Panc1 (cell line): ENCODE measurements at places on chromosomes 6 and 20.

DNA sequence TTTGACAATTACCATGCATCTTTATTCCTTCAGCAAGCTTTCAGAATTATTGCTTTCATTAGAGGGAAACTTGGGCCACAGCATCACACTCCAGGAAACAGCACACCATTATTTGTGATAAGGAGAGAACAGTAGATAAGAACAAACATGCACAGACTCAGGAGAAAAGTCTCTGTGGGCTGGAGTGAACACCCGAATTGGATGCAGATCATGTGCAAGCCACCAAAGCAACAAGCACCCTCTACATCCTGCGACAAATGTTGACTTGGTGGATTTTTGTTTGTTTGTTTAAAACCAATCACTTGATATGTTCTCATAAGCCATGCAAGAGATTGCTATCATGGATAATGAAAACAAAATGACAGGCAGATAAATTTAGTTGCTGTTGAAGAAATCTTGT lies 67.7 kb upstream of the ZFP64 start:
- no peak for DNase-seq

DNA sequence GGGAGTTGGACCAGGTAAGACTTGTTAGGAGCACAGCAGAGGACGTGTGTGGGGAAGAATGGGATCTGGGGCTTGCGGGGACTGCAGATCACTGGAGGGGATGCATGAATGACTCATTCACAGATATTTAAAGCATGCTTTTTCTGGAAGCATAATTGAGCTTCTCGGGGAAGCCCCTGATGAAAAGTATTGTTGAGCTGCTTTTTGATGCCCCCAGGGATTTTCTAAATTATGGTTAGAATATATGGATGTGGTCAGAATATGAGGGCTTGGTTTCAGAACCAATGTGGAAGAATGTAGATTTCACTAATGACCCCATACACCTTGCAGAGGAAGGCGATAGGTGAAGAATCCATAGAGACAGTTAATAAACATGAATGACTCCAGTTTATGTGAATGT lies 36.1 kb downstream of the GMPR start:
- DNase-seq: no peak

GRCh38 chr6:55669028-55669427 lies 90.0 kb upstream of the HMGCLL1 start:
- no peak for DNase-seq

- no peak for DNase-seq
Measured at GRCh38 chr6:2552526-2553154, 198.1 kb downstream of the MYLK4 start.

DNA sequence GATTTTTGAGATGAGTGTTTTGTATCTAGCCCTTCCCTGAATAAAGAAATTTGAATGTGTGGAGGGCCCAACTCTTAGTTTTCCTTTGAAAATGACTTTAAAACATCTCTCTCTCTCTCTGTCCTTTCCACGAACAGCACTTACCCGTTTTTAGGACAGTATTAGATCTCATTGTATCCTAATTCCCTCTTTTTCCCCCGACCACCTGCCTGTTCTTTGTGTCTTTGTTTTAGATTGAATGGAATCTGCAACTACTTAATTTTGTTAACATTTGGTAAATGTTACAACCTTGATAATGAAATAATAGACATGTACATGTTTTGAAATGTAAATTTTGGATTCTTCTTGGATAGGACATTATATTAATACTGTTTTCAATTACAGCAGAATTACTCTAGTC lies 3.1 kb downstream of the DSP start:
- no peak for DNase-seq

- no peak for DNase-seq
Measured at GRCh38 chr20:54366669-54367344, 108.6 kb upstream of the DOK5 start.

- peak; percentile 60 for DNase-seq
Measured at GRCh38 chr20:19828232-19828631, 70.2 kb downstream of the RIN2 start.

GRCh38 chr6:15061908-15062515 lies 183.9 kb upstream of the JARID2 start:
- DNase-seq: no peak

- no peak for DNase-seq
Measured at GRCh38 chr6:132341646-132342045, 59.6 kb downstream of the MOXD1 start.

GRCh38 chr6:2524090-2524489 lies 226.6 kb downstream of the MYLK4 start:
- DNase-seq: no peak

DNA sequence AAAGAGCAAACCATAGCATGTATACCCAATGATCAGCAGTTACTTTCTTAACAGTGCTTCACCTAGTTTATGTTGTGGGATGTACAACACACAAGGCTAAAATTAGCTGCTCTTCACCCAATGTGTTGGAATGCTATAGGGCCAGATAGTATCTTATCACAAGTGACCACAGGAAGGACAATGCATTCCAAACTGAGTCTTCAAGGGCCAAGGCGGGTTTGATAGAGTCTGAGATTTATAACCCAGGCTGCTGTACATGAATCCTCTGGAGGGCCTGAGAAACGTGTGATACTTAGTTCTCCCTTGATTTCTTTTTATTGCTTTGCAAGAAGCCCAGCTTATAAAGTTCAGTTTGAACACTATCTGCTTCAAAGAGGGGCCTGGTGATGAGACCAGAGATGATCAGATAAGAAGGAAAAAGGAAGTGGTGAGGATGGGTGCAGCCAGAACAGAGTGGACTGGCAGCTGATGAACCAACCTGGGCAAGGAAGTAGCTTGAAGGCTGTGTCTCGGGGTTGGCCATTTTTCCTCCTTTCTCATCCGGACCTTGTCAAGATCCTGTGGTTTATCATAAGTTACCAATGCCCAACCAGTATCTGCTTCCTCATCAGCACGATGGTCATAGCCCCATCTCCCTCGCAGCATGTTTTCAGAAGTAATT lies 62.2 kb upstream of the BMP2 start:
- no peak for DNase-seq

DNA sequence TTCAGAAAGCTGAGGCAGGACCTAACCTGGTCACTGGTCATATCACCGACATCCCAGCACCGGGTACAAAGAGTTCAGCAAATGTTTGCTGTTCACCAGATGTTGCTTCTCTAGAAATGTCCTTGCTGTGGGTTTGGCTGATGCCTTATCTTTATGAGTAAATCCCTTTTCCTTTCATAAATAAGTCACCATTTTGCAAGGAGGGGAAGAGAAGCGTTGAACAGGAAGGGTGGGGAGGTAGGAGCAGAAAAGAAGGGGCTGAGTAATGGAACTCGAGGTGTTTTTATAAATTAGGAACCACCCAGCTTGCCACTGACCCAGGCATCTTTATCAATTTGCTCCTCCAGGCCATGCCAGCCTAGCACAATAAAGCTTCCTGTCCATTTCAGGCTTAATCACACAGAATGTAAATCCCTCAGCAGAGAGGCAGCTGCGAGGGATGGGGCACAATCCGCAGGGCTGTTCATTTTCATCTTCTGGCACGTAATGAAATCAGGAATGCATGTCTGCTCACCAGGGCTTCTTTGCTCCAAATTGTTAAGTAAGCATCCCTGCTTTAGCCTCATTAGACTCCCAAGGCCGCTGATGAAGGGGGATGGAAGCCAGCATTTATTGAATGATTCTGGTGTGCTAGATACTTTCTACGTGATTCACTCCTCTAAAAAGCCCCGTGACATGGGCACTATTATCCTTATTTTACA lies 371.9 kb upstream of the CHD6 start:
- no peak for DNase-seq

GRCh38 chr6:165671222-165671768 lies 8.3 kb upstream of the PDE10A start:
- DNase-seq: no peak

DNA sequence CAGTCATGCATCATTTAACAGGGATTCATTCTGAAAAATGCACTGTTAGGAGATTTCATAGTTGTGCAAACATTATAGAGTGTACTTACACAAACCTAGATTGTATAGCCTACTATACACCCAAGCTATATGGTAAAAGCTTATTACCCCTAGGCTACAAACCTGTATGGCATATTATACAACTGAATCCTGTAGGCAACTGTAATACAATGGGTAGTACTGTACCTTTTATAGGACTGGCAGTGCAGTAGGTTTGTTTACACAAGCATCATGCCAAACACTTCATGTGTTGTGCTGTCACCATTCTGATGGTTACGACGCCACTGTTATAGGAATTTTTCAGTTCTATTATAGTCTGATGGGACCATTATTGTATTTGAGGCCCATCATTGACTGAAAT lies 39.3 kb upstream of the KHDC1 start:
- DNase-seq: no peak

- DNase-seq: no peak
Measured at GRCh38 chr20:35293303-35294292, 1.4 kb upstream of the FAM83C start.

GRCh38 chr6:109466212-109466923 lies 10.8 kb upstream of the MICAL1 start:
- DNase-seq: no peak

DNA sequence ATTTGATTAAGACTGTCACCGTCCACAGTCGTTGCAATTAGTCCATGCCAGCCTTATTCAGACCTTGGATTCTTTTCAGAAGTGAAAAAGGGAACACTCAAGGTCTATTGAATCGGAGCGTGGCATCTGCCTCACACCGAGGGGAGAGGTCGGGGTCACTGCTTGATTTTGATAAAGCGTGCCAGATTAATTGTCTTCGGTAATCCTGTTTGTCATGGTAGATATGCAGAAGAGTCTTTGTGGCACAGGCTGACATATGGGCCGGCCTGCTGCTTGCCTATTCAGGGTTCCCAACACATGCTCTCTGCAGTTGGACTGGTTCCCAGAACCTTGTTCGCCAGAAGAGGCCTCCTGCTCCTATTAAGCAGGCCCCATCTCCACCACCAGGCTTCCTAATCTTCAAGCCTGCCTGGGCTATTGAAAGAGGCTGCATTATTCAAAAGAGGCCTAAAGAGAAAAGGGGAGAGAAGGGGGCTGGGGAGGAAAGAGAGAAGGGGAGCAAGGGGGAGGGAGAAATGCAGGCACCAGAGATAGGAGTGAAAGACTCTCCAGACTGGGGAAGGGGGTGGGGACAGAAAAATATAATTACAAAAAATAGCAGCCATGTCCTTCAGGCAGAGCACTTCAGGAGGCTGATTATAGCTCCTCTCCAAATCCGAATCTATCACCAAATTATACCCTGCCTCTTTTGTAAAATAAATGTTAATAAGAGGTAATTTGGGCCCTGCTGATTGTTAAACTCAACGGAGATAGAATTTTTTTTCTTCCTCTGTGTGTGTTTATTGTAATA lies 611.3 kb downstream of the HDGFL1 start:
- no peak for DNase-seq

GRCh38 chr6:168841609-168842278 lies 400.8 kb downstream of the SMOC2 start:
- DNase-seq: no peak

GRCh38 chr20:13325033-13325432 lies 104.0 kb downstream of the ISM1 start:
- DNase-seq: no peak

DNA sequence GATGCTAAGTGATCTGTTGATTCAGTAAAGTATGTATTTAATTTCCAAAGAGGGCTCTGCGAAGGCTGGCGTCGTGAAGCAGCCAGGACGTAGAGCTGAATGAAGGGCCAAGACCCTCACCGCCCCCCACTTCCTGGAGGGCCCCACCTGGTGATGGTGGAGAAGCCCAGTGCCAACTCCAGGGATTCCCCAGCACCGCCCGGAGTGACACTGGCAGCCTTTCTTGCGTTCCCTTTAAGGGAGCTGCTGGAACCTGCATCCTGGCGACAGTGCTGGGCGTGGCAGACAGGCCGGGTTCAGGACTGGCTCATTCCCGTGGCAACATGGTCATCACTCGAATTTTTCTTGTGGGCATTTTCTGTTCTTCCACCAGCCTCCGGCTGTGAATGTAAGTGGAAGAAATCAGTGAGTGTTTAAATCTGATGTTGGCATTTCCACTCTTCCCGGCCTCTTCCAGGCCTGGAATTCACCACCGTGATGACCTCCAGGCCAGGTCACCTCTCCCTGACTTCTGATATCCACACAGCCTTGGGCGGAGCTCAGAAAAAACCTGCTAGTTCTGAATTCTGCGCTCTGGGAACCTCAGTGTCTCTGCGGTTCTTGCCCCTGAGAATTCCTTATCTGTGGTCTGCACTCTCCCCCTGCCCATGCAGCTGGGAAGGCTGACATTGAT lies 57.4 kb upstream of the DACT2 start:
- DNase-seq: no peak

- no peak for DNase-seq
Measured at GRCh38 chr6:3795836-3796718, 44.6 kb upstream of the PXDC1 start.

GRCh38 chr20:44496976-44497375 lies 21.3 kb downstream of the TTPAL start:
- DNase-seq: peak; percentile 69

GRCh38 chr6:24686946-24687345 lies 20.1 kb downstream of the ACOT13 start:
- no peak for DNase-seq

- DNase-seq: no peak
Measured at GRCh38 chr6:53752440-53752839, 42.4 kb upstream of the LRRC1 start.

GRCh38 chr6:3535776-3536435 lies 79.1 kb upstream of the SLC22A23 start:
- DNase-seq: no peak

- DNase-seq: no peak
Measured at GRCh38 chr20:37490663-37491350, 30.2 kb upstream of the NNAT start.

- DNase-seq: no peak
Measured at GRCh38 chr6:35470663-35471120, 2.5 kb downstream of the RPL10A start.

DNA sequence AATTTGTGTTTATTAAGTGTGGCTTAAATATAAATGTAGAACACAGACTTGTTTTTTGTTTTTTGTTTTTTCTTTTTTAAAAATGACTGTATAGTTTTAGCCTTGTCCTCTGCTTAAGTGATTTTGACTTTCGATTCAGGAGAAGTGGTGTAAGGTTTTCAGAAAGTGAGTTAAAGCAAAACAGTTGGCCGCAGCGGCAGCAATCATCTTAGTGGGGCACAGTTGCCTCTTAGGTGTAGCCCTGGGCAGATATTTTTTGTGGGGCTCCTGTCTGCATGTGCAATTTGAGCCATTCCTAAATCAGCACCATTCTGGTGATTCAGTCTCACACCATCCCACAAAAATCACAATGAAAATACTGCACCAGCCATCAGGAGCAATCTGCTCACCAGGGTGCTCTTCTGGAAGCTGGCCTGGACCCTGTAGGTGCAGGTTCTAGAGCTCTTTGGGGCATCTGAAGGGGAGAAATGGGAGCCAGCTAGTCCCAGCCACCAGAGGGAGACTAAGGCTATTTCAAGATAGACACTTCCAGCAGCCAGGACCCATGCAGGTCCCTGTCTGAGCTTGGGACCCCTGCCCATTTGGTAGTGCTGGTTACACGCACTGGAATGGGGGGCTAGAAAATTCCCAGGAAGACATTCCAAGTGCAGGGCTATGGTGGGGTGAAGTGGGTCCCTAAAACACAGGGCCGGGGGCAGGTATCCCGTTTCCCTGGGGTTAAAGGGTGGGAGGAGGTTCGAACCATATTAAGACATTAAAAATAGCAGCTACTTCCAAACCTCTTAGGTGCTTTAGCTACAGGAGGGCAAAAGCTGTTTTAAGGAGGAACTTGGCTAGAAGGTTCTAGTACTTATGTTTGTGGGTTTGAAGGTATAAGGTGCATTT lies 156.6 kb downstream of the NFATC2 start:
- DNase-seq: peak; percentile 39
